ENCODE measurements at places on chromosomes 4 and X.

DNA sequence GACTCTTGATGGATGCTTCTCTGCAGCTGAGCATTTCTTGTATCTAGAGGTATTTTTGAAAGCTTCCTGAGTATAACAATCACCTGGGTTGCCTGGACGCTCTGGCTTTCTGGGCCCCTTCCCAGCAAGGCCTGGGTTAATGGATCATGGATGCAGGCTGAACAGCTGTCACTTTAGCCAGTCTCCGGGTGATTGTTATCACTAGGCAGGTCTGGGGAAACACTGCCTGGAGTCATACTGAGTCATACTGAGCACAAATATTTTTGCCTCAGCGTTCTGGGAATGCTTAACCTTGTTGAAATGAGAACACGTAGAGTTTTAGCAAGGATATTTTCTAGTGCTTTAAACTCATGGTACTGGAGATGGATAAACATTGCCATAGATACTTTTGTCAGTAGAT lies 102.6 kb downstream of the PHEX start:
- no peak for DNase-seq

GRCh38 chrX:107669261-107669660 lies 41.0 kb downstream of the PRPS1 start:
- no peak for DNase-seq

DNA sequence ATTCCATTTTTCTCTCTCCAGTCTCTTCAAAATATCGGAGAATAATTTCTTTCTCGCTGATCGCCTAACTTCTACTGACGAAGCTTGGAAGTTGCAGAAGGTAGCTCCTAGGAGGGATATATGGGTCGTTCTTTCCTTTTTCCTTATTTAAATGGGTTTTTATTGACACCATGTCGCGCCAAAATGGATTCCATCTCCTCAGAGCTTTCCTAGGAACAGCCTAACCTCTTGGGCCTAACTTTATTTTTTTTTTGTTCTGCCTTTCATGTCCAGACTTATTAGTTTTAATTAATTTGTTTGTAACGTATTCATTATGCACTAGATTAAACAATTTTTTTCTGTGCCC lies 359.4 kb upstream of the ZCCHC13 start:
- no peak for DNase-seq

DNA sequence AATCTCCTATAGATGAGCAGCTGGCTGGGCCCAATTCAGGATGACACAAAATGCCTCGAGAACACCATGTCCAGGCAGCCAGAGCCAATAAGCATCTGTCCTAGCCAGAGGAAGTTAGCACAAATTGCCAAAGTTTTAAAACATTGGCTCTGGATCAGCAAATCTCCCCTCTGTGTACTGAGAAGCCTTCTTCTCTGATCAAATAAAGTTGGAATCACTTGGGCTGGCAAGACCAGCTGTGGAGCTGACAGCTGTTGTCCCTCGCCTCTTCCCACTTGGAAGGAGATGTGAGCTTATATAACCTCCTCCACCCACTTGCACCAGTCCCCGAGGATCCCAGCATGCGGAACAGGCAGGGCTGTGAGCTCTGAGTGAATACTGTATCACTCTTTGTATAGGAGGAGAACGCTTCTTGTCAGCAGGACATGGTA lies 183.9 kb downstream of the OPHN1 start:
- DNase-seq, result no peak

DNA sequence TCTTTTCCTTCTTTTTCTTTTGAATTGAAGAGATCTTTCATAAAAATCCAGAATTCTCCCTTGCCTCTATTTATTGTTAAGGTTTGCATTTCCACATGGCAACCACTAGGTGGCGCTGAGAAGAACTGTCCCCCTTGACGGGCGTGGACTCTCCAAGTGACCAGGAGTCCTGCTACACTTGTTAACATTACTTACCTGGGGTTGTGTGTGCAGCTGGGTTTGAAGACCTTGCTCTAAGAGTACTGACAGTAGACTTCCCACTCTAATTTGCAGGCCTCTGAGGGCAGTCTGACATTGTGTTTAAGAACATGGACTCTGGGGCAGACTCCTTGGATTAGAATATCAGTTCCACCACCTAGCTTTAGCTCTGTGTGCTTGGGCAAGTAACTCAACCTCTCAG lies 52.8 kb downstream of the GPRIN3 start:
- no peak for DNase-seq

DNA sequence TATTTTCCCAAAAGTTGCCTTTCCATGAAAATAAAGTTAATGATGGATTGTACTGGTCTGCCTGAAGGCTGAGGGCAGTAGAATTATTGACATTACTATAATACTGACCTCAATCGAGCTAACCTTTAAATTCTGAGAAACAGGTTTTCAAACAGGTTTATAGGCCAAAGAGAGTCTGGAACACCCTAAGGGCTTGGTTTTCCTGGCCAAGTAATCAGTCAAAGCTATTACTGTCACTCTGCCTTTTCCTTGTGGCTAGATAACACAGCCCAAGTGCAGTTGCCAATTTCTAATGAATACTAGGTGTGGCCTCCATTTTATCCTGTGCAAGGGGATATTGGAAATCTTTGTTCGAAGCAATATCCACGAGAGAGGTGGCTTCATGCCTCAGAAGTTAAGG lies 75.2 kb downstream of the INTS12 start:
- DNase-seq, result no peak

- no peak for DNase-seq
Observed at GRCh38 chr4:104942990-104943743, 203.5 kb upstream of the TET2 start.

DNA sequence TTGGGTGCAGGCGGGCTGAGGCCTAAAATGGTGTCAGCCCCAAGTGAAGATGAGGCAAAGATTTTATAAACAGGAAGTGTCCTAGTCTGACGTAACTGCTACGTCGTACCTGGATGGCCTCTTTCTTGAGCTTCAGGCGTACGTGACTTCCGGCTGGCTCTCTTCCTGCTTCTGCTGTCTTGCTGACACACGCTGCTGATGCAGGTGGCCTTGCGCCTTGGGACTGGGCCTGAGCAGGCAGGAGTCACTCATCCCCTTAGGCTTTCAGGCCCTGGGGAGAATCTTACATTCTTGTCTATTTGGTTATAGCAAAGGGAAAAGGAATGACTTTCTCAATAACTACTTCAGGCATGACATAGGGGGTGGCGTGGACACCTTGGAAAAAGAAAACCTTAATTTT lies 20.1 kb upstream of the ABRAXAS1 start:
- no peak for DNase-seq

- no peak for DNase-seq
Observed at GRCh38 chr4:88737307-88737941, 39.8 kb upstream of the NAP1L5 start.

DNA sequence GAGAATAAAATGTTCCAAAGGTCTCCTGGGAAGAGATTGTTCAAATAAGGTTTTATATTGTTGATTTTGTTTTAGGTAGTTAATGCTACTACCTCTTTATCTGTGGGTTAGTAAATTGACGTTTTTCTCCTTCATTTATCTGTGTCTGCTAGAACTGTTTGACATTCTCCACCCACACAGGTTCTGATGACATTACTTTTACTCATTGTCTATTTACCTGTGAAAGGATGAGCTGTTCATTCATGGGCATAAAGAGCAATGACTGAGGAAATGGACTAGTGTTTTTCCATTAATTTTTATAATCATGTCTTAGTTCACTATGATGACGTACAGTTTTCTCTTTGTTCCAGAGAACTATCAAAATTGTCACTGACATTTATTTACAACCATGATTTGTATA lies 75.6 kb downstream of the CPE start:
- DNase-seq, result no peak

- no peak for DNase-seq
Observed at GRCh38 chrX:39248330-39248729, 447.1 kb downstream of the MID1IP1 start.
